ENCODE measurements at places on chromosomes 3 and 15.

DNA sequence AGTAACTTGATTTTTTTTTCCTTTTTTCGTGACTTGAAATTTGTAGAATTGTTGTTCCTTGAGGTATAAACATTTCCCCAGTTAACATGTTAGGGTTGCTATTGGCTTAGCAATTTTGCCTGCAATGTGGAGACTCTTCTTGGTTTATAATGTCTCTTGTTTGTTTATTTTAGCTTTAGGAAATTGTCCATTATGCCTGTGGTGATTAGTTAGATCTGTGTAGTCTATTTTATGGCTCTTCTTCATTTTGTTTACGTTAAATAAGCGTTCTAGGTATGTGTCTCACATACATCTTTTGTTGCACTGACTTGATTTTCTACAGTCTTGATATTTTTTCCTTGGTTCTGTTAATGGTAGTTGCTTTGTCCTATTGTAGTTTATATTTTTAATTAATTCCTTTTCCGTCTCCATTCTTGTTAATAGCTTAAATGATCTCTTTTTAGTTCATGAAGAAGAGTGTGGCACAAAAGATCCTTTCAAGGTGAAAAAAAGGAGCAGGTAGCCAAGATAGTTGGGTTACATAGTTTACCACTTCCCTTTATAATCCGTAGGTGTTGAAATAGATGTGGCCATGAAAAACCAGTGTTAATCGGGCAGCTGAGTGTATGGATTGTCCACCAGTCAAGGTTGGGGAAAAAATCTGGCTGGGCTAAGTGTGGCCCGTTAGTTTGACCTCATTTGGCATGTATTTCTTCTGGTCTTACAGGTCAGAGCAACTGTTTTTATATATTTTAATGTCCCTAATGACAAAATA lies 12.1 kb downstream of the IQGAP1 start:
- DNase-seq: no peak

- no peak for DNase-seq
These were observed 112.7 kb upstream of the PRR23C start for GRCh38 chr3:139157161-139157932.

DNA sequence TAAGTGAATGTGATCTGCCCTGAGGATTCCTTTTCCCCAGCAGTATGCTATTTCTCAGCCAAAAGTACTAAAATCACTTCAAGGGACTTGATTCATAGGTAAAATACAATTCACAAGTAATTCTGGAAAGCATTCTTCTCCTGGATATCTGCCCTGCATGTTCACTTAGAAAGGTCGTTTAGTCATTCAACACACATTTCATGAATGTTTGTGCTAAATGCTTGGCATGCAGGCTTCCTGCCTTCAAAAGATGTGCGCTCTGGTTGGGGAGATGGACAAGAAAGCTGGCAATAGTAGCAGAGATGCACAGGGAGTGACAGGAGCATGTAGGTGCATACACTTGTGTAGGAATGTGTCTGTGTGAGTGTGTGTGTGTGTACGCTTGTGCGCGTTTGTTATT lies 360.7 kb downstream of the PTPRG start:
- no peak for DNase-seq

DNA sequence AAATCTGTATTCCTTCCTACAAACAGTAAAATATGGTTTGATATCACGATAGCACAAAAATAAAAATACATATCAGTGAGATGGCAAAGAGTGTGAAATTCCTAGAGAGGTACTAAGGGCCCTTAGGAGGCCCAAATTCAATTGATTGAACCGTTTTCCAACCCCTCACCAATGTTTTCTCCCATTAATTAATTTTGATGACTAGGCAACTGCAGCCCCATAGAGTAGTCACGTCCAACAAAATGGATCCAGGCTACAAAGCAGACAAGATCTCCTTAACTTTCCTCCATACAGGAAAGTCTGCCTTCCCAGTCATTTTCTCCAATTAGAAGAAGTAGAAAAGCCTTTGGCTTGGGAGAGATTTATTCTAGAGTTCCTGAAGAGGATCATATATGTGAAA lies 193.9 kb downstream of the PLOD2 start:
- DNase-seq: no peak

GRCh38 chr3:52217409-52217805 lies 8.0 kb downstream of the TLR9 start:
- no peak for DNase-seq

DNA sequence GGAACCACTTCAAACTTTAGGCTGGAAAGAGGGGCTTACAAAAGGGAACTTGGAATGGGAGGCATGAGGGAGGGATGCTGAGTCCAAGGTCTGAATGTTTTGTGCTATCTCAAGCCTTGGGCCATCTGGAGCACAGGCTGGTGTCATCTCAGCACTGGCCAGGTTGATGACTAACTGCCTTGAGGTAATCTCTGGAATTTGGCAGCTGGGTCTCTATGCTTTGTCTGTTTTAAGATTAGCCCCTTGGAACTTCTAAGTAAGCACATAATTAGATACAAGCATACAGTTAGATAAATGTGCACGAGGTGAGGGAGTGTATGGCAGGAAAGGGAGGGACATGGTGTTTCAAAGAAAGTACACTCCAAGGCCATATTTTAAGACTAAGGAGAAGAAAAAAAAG lies 252.4 kb upstream of the CCDC54 start:
- peak; percentile 83 for DNase-seq

- no peak for DNase-seq
These were observed 69.6 kb downstream of the EEFSEC start for GRCh38 chr3:128222796-128223385.

- no peak for DNase-seq
These were observed 61.8 kb downstream of the FAIM start for GRCh38 chr3:138670407-138670806.

DNA sequence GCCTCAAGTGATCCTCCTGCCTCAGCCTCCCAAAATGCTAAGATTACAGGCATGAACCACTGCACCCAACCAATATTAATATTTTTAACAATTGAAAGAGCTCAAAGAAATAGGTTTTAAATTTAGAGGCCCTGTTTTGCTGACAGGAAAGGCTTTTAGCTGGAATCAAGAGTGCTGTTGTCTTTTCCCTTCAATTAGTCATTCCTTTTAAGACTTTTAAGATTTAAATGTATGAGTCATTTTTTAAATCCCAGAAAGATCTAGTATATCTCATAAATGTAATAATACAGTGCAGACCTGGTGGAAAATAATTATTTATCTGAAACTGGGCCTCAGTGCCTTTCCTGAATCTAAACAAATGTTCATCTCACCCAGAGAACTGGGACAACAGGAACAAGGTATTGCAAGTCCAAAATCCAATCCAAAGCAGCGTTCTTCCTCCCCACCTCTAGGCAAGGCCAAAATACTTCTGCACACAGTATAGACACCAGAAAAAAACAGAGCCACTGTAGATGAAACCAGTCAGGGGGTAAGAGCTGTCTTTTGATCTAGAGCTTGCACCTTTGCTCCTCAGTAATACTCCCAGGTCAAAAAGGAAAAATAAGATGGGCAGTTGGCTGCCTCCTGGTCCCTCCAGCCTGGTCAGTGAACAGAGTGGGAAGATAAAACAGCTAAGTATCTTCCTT lies 14.4 kb downstream of the AGTR1 start:
- DNase-seq: peak; percentile 32

DNA sequence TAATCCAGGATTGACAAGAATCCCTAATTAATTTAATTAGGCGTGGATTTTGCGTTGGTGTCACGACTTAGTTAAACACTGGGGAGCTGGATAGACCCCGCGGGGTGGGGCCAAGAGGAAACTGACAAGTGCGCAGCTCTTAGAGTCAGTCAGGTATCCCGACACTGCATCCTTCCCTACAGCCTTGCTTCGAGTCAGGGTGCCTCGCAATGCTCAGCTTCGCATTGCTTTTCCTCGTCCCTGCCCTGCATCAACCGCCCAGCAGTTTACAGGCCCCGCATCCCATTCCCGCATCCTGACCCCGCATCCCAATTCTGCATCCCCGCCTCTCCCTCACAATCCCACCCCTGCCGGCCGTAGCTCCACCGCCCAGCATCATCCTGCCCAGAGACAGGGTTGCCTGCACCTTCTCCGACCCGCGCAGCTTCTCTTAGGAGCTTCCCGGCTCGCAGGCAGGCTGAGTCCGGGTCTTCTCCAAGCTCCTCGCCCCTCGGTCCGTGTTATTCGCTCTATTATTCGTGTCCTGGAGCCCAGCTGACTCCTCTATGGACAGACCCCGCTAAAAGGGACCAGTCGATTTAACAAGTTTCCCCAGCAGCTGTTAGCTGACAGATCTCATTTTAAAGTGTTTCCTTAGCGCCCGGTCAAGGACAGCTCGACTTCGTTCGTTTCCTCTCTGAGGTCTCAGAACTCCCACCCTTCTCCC lies 699 bp upstream of the SHOX2 start:
- DNase-seq: no peak

GRCh38 chr3:36282766-36283165 lies 97.5 kb upstream of the STAC start:
- DNase-seq: no peak

DNA sequence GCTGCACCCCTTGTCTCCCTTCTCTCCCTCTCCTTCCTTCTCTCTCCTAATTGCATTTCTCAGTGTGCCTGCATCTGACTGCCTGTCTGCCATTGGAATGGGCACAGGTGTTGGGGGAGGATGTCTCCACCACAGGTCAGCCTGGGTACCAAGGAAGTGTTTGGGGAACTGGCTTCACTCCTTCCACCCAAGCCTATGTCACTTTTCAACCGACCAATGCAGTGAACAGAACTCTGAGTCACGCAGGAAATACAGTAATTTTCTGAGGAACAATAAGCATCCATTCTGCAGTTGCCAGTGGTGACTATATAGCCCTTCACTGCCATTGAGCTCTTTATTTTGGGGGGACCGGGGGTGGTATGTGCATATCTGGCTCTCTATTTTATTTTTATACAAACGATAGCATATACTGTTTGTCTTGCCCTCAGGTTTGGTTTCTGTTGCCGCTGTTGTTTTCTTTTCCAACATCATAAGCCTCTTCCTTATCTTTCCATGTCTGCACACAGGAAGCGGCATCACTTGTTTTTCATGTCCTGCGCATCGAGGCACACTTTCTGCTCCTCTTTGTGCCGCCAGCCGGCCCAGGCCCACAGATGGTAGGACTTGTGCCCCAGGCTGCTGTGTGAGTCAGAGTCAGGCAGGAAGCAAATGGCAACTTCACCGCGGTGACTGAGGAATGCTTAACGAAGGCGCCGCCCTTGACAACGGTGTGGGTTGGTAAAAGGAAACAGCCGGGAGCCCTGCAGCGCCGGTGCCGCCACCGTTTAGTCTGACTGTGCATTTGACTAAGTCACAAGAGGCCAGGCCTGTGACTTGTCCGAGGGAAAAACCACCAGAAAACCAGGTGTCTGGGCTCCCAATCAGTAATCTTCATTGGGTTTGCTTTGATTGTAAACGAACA lies 21.1 kb upstream of the CDCP1 start:
- peak; percentile 85 for DNase-seq

GRCh38 chr3:44861412-44862225 lies at the start of gene TMEM42:
TSS of gene TMEM42 (plus strand) at chr3:44861912. CDS start at chr3:44861925, 13 bp downstream.
- DNase-seq: peak; percentile 91

GRCh38 chr3:124685481-124685880 lies 44.8 kb upstream of the UMPS start:
- no peak for DNase-seq

GRCh38 chr15:78716651-78717050 lies 75.6 kb upstream of the CHRNB4 start:
- DNase-seq: no peak

- DNase-seq: no peak
These were observed 107.2 kb downstream of the PYDC2 start for GRCh38 chr3:191568206-191568605.

GRCh38 chr3:89171687-89172545 lies 64.5 kb downstream of the EPHA3 start:
- no peak for DNase-seq

DNA sequence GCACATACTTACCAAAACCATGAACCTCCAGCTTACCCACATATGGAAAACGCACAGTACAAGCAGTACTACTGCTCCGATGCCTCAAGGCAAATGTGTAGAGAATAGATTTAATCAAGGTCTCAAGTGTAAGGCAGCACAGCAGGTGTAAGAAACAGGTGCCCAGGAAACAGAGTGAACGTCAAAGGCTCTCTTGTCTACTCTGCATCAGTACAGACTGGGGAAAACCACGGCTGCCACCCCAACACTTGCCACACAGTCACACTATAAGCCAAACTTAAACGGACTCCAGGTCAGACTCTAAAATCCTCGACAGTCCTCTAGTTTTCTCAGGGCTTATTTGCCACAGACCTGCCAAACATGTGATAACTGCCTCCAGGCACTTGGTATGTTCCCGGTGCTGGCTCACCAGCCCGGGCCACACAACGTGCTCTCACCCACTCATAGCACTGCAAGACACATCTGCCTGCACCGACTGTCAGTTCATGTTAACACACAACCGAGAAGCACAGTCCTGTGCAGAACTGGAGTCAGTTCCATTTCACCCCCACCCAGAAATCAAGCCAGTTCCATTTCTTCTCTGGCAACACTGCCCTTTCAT lies 30.6 kb downstream of the ABCC5 start:
- no peak for DNase-seq

DNA sequence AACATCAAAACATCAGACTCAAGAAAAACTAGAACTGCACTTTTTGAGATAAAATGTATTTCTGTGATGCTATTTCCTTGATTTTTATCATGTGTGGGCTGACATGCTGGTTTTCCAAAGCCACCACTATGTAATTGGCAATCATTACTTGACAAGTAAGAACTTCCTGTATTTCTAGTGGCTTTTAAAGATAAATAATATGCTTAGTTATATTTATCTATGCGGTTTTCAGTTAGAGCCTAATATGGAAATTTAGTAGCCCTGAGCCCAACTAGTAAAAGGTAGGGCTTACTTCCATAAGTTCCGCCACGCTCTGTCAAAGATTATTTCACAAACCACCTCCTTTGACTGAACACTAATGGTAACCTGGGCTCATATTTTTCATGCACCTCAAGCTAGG lies 91.6 kb downstream of the PPARG start:
- no peak for DNase-seq

GRCh38 chr3:197787412-197787811 lies 3.6 kb upstream of the LRCH3 start:
- no peak for DNase-seq

GRCh38 chr15:25134546-25134945 lies 179.8 kb downstream of the SNRPN start:
- DNase-seq: no peak

- no peak for DNase-seq
These were observed 23.2 kb downstream of the GPR15 start for GRCh38 chr3:98555025-98555379.

- DNase-seq: peak; percentile 56
These were observed 306.5 kb downstream of the RPLP1 start for GRCh38 chr15:69758810-69759790.

DNA sequence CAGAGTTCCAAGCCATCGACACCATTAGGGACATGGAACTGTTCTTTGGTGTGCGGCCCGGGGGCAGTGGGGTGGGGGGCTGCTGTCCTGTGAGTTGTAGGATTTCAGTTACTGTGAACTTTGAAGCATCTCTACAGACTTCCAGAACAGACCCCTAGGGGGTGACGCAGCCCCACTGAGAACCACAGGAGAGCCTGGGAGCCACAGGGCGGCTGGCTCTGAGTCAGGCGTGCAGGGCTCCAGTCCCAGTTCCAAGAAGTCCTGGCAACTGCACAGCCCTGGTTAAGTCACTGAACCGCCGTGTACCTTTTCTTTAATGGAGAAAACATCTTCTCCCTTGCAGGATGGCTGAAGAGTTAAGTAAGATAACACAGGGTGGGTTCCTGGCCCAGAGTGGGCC lies 23.5 kb upstream of the LRTM1 start:
- DNase-seq: peak; percentile 93

- DNase-seq: peak; percentile 46
These were observed 31.3 kb upstream of the RAB6B start for GRCh38 chr3:133926736-133927539.

Measured in fibroblast of skin of abdomen (primary cell).